ENCODE measurements at places on chromosomes 13 and 19.

DNA sequence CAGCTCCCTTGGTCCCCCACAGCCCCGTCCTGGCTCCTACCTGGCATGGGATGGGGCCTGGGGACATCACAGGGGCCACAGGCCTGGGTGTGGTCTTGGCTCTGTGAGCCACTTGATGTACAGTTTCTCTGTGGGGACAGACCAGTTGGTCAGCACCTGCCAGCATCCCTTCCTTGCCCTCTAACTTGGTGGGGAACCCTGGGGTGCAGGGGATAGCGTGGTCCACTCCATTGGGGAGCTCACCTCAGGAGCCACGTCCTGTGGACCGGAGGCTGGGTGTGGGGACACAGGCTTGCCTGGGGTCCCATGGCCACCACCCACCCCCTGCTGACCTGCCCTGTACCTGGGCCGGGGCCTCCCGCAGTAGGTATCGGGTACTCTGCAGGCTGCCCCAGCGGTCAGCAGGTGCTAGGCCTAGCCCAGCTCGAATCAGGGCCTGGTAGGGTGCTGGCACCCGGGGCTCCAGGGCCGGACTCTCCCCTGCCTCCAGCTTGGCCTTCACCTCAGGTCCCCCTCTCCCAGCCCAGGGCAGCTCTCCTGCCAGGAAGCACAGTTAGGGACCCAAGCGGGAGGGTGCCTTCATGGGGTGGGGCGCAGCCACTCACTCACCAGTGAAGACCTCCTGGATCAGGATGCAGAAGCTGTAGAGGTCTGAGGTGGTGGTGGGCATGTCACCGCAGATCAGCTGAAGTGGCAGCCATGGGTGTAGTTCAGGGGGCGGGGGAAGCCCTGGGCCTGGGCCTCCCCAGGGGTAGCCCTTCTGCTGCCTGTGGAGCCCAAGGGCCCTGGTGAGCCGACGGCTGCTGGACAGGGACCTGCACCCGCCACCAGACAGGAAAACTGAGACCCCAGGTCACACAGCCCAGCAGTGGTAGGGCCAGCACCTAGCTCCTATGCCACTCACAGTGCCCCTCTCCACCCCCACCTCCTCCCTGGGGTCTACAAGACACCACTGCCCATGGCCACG is 14.9 kb downstream of the ARHGAP33 start:
- no peak overlapping the region for H3K27ac ChIP-seq
- no peaks in the 10 kb centered on the region for H3K27me3 ChIP-seq
- H3K4me1 ChIP-seq = no peaks in the 10 kb centered on the region
- no peaks in the 10 kb centered on the region for H3K36me3 ChIP-seq
- DNase-seq = no peak

DNA sequence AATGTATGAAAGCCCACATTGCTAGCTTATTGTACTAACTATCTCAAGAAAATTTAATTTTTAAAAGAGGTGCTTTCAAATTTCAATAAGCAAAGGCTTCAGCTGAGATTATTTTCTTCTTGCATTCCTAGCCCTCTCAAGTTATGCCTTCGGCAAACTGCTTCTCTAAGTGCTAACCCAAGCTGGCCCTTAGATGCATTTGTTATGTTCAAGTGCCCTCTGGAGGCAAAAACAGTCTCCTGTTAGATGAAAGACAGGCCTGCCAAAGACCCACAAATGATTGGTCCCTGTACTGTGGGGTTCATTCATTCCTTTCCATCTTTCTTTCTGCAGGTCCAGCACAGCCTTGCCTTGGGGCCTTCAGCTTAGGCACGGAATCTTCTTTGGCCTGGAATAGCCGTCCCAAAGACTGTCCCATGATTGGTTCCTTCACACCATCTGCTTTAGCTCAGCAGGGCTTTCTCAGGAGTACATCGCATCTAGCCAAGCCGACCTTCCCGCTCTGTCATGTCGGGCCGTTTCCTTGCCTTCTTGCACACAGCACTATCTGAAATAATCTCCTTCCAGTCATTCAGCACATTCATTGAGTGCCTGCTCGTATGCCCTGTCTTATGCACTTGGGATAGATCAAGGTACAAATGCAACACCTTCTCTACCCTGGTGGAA is 26.4 kb upstream of the TPTE2 start:
- H3K4me3 ChIP-seq = no peak overlapping the region
- H3K27me3 ChIP-seq = no peaks in the 10 kb centered on the region
- H3K36me3 ChIP-seq = no peaks in the 10 kb centered on the region
- DNase-seq = peak; percentile 41
- no peak overlapping the region for H3K27ac ChIP-seq

GRCh38 chr13:25468325-25469168 is 96.8 kb downstream of the ATP8A2 start:
- no peaks in the 10 kb centered on the region for H3K27me3 ChIP-seq
- no peaks in the 10 kb centered on the region for H3K36me3 ChIP-seq
- DNase-seq = no peak
- no peak overlapping the region for H3K27ac ChIP-seq
- H3K4me3 ChIP-seq = no peak overlapping the region

DNA sequence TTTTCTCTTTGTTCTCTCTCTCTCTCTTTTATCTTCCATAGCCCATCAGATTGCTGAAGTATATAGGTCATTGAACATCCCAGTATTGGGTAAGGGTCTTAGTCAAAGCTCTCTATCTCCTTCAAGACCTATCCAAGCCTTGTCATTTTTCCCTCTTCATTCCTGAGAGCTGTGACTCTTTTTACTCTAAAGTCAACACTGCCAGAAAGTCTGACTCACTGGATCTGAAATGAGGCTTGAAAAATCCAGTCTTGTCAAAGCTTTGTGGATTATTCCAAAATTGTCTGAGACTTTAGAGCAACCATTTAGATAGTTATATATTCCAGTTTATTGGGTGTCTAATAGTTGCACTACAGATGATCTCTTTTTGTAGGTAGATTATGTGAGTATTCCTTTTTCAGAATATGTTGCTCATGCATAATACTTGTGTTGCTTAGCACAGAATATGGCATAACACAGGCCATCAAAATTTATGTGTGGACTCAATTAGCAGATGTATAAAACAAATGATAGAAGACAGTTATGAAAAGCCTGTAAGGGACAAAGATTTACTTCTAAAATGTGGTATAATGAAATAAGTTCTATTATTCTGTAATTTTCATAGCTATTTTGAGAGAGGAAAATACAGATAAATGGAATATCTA is 389.3 kb upstream of the PCDH9 start:
- H3K27me3 ChIP-seq = no peaks in the 10 kb centered on the region
- no peak overlapping the region for H3K4me3 ChIP-seq
- no peak overlapping the region for H3K27ac ChIP-seq
- H3K36me3 ChIP-seq = no peaks in the 10 kb centered on the region
- no peaks in the 10 kb centered on the region for H3K4me1 ChIP-seq

DNA sequence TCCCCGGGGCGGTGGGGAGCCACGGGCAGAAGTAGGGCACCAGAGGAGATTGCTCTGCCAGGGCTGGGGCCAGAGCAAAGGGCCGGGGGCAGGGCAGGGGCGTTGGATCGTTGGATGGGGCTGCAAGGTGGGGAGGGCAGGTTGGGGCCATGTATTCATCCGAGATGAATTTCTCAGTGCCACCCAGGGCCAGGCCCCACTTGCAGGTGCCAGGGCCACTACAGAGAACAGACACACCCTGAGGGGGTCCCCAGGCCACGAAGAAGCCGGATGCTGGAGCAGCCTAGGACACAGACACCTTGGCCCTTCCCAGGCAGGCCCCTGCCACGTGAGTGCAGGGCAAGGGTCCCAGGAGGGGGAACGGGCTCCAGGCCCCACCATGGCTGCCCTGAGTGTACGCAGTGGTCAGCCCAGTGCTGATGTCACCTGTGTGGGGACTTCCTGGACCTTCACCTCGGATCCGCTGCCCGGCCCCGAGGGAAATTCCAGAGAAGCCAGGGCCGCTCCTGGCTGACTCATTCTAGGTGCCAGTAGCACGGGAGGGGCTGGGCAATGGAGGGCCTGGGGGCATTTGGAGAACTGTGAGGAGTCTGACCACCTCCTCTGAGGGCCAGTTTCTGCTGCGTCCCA is 9.6 kb upstream of the SBNO2 start:
- no peak for DNase-seq
- H3K27ac ChIP-seq = no peak overlapping the region
- no peaks in the 10 kb centered on the region for H3K36me3 ChIP-seq
- no peak overlapping the region for H3K4me3 ChIP-seq

DNA sequence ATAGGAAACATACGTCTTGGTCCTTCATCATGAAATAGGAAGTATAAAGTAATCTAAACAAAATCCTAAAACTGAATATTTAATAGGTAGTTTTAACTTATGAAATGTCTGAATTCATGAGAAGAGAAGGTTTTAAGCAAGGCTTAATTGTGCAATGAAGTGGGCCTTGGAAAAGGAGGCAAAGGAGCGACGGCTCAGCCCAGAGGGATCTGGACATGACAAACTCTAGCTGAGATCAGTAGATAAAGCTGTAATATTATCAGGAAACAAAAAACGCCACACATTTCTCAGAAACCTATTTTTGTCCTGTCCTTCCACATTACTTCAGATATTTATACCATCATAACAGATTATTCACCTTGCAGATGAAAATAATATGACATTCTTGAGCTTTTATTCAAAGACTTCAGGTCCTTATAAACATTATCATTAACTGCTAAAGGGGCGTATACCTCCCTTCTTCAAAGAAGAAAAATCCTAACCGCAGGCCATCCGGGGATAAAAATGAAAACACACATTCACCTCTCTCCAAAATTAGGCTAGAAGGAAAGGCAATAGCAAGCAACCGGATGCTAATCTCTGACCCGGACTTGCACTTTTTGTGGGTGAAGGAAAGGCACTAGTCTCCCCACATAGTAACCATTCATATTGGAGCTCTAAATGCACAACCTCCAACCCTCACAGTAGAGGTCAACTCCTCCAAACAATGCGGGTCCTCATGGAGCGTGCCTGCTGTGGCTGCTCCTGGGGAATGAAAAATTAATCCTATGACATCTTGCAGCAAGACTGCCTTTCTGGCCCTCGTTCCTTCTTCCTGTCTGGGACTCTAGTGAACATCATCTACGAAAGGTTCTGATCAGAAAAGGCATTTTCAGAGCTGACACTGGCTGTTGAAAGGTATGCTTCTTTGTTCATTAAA is 108.8 kb downstream of the TBC1D4 start:
- H3K36me3 ChIP-seq = no peaks in the 10 kb centered on the region
- H3K4me3 ChIP-seq = no peak overlapping the region
- DNase-seq = no peak
- H3K4me1 ChIP-seq = no peaks in the 10 kb centered on the region
- H3K27ac ChIP-seq = no peak overlapping the region

DNA sequence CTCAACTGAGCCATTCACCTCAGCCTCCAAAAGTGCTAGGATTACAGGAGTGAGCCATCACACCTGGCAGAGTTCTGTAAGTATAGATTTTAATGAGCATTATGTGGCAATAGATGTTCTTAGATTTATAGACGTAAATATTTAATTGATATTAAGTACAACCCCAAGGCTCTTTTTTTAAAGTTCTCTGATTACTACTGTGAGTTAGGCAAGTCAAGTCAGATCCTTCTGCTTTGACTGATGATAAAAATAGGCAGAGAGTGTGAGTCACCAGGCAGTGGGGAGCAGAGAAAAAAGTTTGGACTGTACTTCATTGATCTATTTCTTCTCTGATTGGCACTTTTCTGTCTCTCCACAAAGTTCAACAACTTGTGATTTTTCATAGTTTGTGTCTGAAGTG is 1379.9 kb downstream of the UQCRFS1 start:
- H3K27ac ChIP-seq = no peak overlapping the region
- no peaks in the 10 kb centered on the region for H3K36me3 ChIP-seq
- H3K27me3 ChIP-seq = no peaks in the 10 kb centered on the region
- H3K4me3 ChIP-seq = no peak overlapping the region

GRCh38 chr13:51303063-51303552 is 36.4 kb upstream of the SERPINE3 start:
- no peak overlapping the region for H3K27ac ChIP-seq
- H3K4me1 ChIP-seq = no peaks in the 10 kb centered on the region
- no peaks in the 10 kb centered on the region for H3K27me3 ChIP-seq
- no peak for DNase-seq
- H3K36me3 ChIP-seq = no peaks in the 10 kb centered on the region
- H3K4me3 ChIP-seq = no peak overlapping the region

DNA sequence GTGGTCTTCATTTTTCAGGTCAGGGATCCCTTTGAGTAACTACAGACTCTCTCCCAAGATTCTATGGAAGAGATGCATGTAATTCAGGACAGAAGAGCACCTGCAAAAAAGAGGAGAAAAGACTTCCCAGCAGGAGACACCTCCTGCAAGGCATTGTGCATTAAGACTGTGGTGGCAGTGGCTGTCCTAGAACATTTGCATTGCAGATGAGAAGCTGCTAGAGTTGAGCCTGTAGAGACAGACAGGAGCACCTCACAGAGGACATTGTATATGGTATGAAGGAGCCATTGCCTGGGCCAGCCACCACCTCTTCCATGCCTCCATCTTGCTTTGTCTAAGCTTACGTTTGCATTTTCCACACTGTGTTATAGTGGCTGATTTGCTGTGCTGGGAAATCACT is 11.2 kb upstream of the MYO16 start:
- DNase-seq = no peak
- H3K36me3 ChIP-seq = no peaks in the 10 kb centered on the region
- H3K4me1 ChIP-seq = no peaks in the 10 kb centered on the region

DNA sequence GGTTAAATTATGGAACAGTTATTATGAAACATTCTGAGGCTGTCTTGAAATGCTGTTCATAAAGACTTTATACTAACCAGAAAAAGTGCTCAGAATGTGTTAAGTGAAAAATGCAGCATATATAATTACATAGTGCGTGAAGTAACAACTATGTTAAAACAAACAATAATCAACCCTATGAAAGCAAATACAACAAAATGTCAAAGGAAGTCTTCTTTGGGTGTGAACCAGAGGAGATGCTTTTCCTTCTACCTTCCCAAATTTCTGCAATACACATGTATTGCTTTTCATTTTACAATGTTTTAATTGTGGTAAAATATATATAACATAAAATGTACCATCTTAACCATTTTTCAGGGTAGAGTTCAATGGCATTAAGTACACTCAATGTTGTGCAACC is 45.7 kb downstream of the F2RL3 start:
- no peak overlapping the region for H3K27ac ChIP-seq
- no peaks in the 10 kb centered on the region for H3K27me3 ChIP-seq
- H3K4me1 ChIP-seq = no peaks in the 10 kb centered on the region
- H3K4me3 ChIP-seq = no peak overlapping the region
- H3K36me3 ChIP-seq = no peaks in the 10 kb centered on the region

GRCh38 chr13:110664041-110664440 is 41.9 kb downstream of the CARS2 start:
- H3K36me3 ChIP-seq = peaks cover 100% of the 10 kb centered on the region
- H3K27me3 ChIP-seq = no peaks in the 10 kb centered on the region
- H3K27ac ChIP-seq = no peak overlapping the region

- no peak for DNase-seq
- no peaks in the 10 kb centered on the region for H3K27me3 ChIP-seq
- H3K4me1 ChIP-seq = peaks cover 24% of the 10 kb centered on the region
- no peak overlapping the region for H3K4me3 ChIP-seq
These were observed 87.9 kb downstream of the LRCH1 start for GRCh38 chr13:46640843-46641242.

- H3K36me3 ChIP-seq = no peaks in the 10 kb centered on the region
- no peak for DNase-seq
- no peak overlapping the region for H3K4me3 ChIP-seq
These were observed 117.8 kb upstream of the IRS2 start for GRCh38 chr13:109904218-109904617.
